ENCODE measurements at places on chromosomes 6 and 20. TPM values are rescaled to one million over a fixed set of nuclear protein-coding genes. Genes with fewer than 3 reads are reported as not detected.

HTR1E gene
- not detected for total RNA-seq

C20orf141 gene
- total RNA-seq, result not detected

BMP5 gene
- total RNA-seq, result 0.76 TPM

THBD gene
- 48.1 TPM for total RNA-seq

SLA2 gene
- total RNA-seq, result 1.5 TPM

SNAP25 gene
- total RNA-seq, result 6.2 TPM

MAK gene
- 0.66 TPM for total RNA-seq

PRPH2 gene
- total RNA-seq, result 1.6 TPM

GZF1 gene
- total RNA-seq, result 14.1 TPM

C2 gene
- total RNA-seq, result 38.7 TPM

SAMD3 gene
- total RNA-seq, result 3.5 TPM

ABCF1 gene
- 47.2 TPM for total RNA-seq

NT5DC1 gene
- 41.7 TPM for total RNA-seq

VWA7 gene
- total RNA-seq, result 32.5 TPM

SAMD5 gene
- total RNA-seq, result 9.2 TPM

ADISSP gene
- 26.3 TPM for total RNA-seq

GABRR2 gene
- 0.38 TPM for total RNA-seq

NDUFAF4 gene
- 22.9 TPM for total RNA-seq

FAM217A gene
- total RNA-seq, result not detected

Measured in kidney (tissue), 22 donors.